Ovary (tissue), 10 donors: ENCODE measurements at places on chromosomes 1 and 21. TPM values are rescaled to one million over a fixed set of nuclear protein-coding genes. Genes with fewer than 3 reads are reported as not detected.

Gene TRIM46
- 0.18 TPM for total RNA-seq

Gene PADI1
- not detected for total RNA-seq

Gene COL11A1
- total RNA-seq: 0.28 TPM

Gene CD1C
- 0.28 TPM for total RNA-seq

Gene PLA2G2F
- not detected for total RNA-seq

Gene LCE1C
- total RNA-seq: not detected

Gene ATF3
- total RNA-seq: 7.0 TPM

Gene HSPB7
- total RNA-seq: 35.8 TPM

Gene ARHGAP29
- total RNA-seq: 13.3 TPM

Gene SH3BGR
- total RNA-seq: 4.0 TPM

Gene CELA3B
- total RNA-seq: not detected

Gene SPATA1
- total RNA-seq: 1.9 TPM

Gene TTC24
- not detected for total RNA-seq

Gene DNAH14
- total RNA-seq: 45.2 TPM

Gene ITLN2
- 1.8 TPM for total RNA-seq

Gene RIPK4
- total RNA-seq: 1.5 TPM

Gene C1orf210
- 0.72 TPM for total RNA-seq

Gene TPTE
- not detected for total RNA-seq

Gene SAMSN1
- total RNA-seq: 1.6 TPM

Gene TMEM61
- total RNA-seq: 2.9 TPM

Gene PLA2G5
- total RNA-seq: 119 TPM

Gene RUNX3
- total RNA-seq: 1.3 TPM

Gene TPRG1L
- total RNA-seq: 44.2 TPM

Gene KCNQ4
- 0.36 TPM for total RNA-seq

Gene SLAMF9
- not detected for total RNA-seq

Gene UBE2J2
- total RNA-seq: 49.3 TPM

Gene ELAVL4
- total RNA-seq: not detected

Gene OLFML3
- total RNA-seq: 119 TPM

Gene MIGA1
- 24.0 TPM for total RNA-seq

Gene LAMC1
- 97.3 TPM for total RNA-seq

Gene C1QC
- 47.2 TPM for total RNA-seq

Gene PIGV
- 10.5 TPM for total RNA-seq

Gene ADPRS
- 28.7 TPM for total RNA-seq

Gene KCNE2
- total RNA-seq: not detected

Gene NCSTN
- 65.0 TPM for total RNA-seq

Gene C2CD2
- 24.2 TPM for total RNA-seq

Gene TLCD4
- 6.9 TPM for total RNA-seq

Gene S100A7A
- total RNA-seq: not detected

Gene MPZ
- 2.5 TPM for total RNA-seq

Gene SLC44A5
- total RNA-seq: 0.62 TPM

Gene F13B
- not detected for total RNA-seq

Gene TDRD10
- 8.4 TPM for total RNA-seq

Gene RNPC3
- 40.0 TPM for total RNA-seq

Gene FABP3
- 24.2 TPM for total RNA-seq

Gene TSPAN2
- 4.1 TPM for total RNA-seq

Gene SYDE2
- 7.7 TPM for total RNA-seq

Gene IL22RA1
- 0.15 TPM for total RNA-seq

Gene LRRC71
- total RNA-seq: not detected

Gene GCSAML
- total RNA-seq: 0.35 TPM

Gene LGR6
- 1.4 TPM for total RNA-seq

Gene CAMK1G
- total RNA-seq: 15.7 TPM

Gene PTGER3
- total RNA-seq: 0.86 TPM

Gene TYW3
- 13.6 TPM for total RNA-seq

Gene DCDC2B
- total RNA-seq: 0.22 TPM

Gene CD247
- total RNA-seq: 1.4 TPM

Gene TTLL7
- total RNA-seq: 2.0 TPM

Gene GJC2
- 8.0 TPM for total RNA-seq

Gene SCAMP3
- 40.7 TPM for total RNA-seq

Gene RIPPLY3
- not detected for total RNA-seq
